Gastroesophageal sphincter (tissue), 4 donors: ENCODE measurements at places on chromosomes 7 and 10. TPM values are rescaled to one million over a fixed set of nuclear protein-coding genes. Genes with fewer than 3 reads are reported as not detected.

Gene IGFBP1
- total RNA-seq: not detected

Gene OR2A25
- not detected for total RNA-seq

Gene ANKRD30A
- total RNA-seq: not detected

Gene SLC16A12
- 2.7 TPM for total RNA-seq

Gene NUTM2E
- not detected for total RNA-seq
